NCI-H345 (cell line): ENCODE measurements at places on chromosomes 4 and X.
A peak's percentile ranks its signal among the peaks of the same experiment; 100 is the strongest.

GRCh38 chr4:28772066-28772465 is 1911.4 kb downstream of the STIM2 start:
- no peak for DNase-seq

- no peak for DNase-seq
Measured at GRCh38 chr4:125505621-125506020, 190.9 kb downstream of the FAT4 start.

GRCh38 chr4:126358041-126358440 is 1043.3 kb downstream of the FAT4 start:
- no peak for DNase-seq

GRCh38 chr4:78092850-78093249 is 35.7 kb downstream of the FRAS1 start:
- DNase-seq = no peak

DNA sequence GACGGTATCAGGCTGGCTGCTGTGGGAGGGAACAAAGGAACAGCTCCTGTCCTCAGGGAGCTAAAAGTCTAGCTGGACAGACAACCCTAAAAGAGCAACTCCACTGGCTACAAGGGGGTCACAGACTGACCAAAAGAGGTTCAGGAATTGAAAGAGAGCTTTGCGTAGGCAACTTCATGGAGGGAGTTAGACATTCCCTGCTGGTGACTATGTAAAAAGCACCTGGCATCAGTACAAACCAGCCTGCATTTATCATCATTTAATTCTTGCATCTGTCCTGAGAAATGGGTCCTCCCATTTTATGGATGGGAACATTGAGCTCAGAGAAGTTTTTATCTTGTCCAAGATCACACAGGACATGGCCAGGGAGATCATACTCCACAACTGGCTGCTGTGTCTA is 1.4 kb upstream of the LGI2 start:
- no peak for DNase-seq

- peak; percentile 19 for DNase-seq
Measured at GRCh38 chr4:151409470-151410313, 716 bp downstream of the FHIP1A start.

DNA sequence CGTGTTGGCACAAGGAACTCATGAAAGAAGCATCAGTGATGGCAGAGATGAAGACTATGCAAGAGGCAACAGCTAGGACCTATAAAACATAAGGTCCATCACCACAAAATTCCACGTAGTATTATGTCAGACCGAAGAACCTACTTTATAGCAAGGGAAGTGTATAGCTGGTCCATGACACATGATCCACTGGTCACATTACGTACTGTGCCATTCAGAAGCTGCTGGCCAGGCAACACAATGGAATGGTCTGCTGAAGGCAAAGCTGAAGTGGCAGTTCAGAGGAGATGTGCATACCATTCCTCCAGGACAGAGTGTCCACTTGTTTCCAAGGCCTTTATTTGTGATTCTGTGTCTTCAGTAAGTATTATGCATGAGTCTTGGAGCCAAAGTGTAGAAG is 215.5 kb upstream of the UGT8 start:
- no peak for DNase-seq

DNA sequence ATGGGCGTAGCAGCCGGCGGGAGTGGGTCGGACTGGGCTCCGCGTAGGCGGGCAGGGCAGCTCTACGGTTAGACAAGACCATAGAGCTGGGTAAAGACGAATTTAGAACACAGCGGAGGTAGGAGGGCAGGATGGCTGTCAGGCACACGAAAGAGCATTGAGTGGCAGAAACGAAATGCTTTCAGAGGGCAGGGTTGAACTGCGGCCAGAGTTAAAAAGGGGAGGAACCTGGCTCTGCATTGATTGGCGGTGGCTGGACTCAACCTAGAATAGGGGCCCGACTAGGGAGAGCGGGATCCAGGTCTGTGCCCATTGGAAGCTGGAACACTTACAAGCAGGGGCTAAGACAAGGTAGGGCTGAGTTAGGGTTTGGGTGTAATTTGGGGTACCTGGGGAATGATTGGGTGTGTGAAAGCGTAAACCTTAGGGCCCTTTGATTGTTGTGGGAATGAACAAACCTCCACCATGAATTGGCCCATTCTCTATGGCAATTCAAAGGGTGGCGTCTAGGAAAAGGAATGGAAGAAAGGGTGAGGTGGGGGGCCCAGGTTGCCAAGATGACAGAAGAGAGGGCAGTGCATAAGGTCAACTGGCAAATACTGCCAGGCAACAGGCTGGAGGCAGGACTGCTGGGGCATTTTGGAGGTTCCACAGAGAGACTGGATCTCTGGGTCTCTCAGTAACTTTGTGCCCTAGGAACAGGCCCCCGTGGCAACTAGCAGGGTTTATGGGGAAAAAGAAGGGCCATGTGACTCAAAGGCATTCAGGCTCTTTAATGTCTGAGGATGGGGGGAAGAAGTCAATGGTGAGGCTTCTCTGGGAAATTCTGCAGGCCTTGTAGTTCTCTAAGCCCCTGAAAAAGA is 911 bp upstream of the ELK1 start:
- no peak for DNase-seq

GRCh38 chrX:136210243-136210642 is 41.0 kb downstream of the MAP7D3 start:
- no peak for DNase-seq

DNA sequence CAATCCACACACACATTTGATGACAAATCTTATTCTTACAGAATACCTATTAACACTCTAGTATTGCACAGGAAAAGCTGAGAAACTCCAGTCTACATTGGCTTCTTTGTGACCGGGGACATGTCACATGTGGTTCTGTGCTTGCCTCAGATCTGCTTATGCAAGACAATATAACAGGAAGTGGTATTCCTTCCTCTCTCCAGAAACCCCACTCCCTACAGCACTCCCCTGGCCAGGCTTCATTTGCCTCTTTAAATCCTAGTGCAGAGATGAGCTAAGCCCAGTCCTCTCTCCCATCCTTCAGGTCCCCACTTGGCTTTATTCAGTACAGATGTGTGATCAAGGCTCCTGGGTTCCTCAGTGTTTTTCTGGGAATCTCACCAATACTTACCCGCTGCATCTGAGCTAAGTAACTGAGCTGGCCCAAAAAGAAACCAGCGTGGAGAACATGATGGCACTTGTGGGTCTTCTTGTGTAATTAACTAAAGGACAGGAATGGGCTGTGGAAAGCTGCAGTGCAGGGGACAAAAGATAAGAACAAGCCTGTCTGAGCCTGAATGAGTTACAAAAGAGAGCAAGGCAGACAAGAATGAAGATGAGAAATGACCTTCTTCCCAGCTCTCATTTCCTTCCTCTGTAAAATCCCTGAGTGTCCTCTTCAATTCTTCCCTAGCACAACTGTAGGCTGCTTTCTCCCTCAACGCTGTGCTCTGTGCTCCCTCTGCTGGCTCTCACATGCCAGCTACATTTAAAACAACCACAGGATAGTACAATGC is 105.6 kb downstream of the HNRNPD start:
- peak; percentile 52 for DNase-seq

DNA sequence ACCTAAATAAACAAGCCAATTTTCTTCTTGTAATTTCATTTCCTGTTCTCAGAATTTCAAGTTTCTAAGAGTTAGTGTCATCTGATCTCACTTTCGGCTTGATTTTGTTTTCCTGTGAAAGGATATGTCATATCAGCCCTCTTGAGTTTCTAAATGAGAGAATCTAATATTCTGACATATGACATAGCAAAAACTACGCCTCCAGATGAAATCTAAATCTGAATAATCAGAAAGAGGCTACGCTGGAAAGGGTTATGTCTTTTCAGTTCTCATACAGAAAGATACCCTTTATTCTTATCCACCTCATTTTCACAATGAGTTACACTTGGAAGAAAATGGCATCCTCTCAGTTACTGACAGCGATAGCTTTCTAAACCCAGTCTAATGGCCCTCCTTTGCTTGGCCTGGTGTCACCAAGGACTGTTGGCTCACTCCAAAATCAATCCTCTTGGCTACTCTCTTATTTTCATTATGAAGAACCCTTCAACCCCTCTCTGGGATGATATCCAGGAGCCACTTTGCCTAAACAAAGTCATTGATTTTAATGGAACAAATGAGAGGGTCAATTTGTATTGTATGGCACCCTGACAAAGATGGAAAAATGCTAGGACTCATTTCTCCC is 65.6 kb downstream of the ASB9 start:
- DNase-seq = peak; percentile 57
